Muscle of arm (tissue), 14 donors: ENCODE measurements at places on chromosomes 13 and 19.

DNA sequence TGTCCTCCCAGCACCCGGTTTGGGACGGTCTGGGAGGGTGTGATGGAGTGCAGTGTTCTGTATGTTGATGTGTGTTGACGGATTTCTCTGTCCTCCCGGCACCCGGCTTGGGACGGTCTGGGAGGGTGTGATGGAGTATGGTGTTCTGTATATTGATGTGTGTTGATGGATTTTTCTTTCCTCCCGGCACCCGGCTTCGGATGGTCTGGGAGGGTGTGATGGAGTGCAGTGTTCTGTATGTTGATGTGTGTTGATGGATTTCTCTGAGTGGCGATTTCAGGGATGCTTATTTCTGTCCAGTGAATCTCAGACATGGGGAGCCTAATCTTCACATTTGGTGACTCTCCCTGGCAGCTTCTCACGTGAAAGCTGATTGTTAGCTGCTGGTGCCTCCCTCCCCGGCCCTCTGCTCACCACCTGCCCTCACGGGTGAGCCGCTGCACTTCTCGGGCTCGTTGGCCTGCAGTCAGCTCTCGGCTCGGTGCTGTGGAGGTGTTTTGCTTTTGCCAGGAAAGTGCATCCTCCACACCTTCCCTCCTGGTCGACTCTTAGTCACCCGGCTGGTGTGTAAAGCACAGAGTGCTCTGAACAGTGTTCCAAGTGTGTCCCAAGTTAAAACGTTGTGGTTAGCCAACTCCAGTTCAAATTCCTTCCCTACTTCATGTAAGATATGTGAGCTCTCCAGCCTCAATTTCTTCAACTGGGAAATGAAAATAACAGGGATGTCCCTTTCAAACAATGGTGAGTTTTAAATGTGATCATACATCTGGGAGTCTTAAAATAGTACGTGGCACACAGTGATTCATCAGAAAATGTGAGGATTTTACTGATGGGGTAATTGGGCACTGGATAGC lies 54.6 kb downstream of the ATP11A start:
- no peak for DNase-seq

DNA sequence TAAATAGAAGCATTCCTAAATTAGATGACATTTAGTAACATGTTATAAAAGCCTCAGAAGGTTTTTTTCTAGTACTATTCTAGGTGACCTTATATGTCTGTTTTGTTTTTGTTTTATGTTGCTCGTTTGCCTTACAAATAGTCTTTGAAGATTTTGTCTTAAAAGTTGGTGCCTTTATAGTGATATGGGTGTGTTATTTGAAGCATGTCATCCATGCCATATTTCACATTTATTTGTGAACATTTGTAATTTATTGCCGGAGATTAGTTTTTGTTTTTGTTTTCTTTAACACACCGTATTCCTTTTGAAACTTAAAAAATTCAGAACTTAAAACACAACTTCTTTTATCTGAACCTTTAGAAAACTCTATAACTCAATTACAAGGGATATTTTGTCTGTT lies 422.8 kb upstream of the PCDH9 start:
- no peak for DNase-seq

DNA sequence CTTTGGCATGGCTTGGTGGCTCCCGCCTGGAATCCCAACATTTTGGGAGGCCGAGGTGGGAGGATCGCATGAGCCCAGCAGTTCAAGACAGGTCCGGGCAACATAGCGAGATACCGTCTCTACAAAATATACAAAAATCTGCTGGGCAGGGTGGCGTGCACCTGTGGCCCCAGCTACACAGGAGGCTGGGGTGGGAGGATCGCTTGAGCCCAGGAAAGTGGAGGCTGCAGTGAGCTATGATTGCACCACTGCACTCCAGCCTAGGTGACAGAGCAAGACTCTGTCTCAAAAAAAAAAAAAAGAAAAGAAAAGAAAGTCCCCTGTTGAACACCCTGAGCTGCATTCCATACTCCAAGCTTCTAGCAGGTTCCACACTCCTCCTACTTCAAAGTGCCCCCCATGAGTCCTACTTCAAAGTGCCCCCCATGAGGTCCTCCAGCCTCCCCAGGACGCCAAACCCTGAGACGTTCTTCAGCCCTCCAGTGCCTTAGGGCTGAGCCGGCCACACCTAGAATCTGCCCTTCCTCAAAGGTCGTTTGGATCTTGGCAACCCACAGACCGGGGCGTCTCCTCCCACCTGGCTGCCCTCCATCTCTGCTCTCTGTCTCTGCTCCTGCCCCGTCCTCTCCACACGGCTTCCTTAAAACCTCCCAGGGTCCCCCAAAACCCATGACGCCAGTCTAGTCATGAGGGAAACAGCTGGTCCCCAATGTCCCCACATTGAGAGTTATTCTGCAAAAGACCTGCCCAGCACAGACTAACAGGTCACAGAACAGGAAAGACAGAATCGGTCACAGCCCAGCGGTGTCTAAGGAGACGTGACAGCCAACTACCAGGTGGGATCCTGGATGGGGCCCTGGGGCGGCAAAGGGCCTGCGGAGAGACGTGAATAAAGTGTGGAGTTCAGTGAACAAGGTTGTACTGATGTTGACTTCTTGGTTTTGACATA lies 4.8 kb downstream of the TJP3 start:
- DNase-seq, result no peak

- no peak for DNase-seq
These were observed 13.2 kb upstream of the UQCR11 start for GRCh38 chr19:1618157-1619093.

GRCh38 chr19:57812226-57812625 lies 2.5 kb downstream of the ZNF552 start:
- no peak for DNase-seq

GRCh38 chr19:42450314-42450934 lies 7.7 kb upstream of the CXCL17 start:
- peak; percentile 72 for DNase-seq

- DNase-seq, result no peak
These were observed 24.1 kb upstream of the CEACAM1 start for GRCh38 chr19:42552086-42553065.

DNA sequence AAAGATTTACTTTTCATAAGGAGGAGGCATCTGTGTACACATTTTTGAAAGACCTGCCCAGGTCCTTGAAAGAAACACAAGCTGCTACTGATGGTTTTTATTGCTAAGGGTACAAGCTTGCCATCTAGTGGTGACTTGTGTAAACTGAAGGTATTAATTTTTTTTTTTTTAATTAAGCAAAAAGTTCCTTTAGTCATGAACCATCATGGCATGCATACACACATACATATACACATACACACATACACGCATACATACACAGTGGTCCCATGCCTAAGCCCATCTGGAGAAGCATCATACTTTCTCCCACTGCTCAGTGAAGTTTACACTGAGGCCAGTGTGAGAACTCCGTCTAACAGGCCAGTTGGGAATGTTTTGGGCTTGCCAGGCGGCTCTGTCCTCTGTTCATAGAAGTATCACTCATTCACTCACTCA lies 312.5 kb downstream of the DCLK1 start:
- DNase-seq, result peak; percentile 47

GRCh38 chr13:99033814-99034213 lies 56.0 kb upstream of the DOCK9 start:
- DNase-seq, result peak; percentile 35

- DNase-seq, result no peak
These were observed 198.4 kb upstream of the SLITRK6 start for GRCh38 chr13:85997587-85997986.

- DNase-seq, result peak; percentile 38
These were observed 75.2 kb downstream of the WDFY2 start for GRCh38 chr13:51659276-51660127.

DNA sequence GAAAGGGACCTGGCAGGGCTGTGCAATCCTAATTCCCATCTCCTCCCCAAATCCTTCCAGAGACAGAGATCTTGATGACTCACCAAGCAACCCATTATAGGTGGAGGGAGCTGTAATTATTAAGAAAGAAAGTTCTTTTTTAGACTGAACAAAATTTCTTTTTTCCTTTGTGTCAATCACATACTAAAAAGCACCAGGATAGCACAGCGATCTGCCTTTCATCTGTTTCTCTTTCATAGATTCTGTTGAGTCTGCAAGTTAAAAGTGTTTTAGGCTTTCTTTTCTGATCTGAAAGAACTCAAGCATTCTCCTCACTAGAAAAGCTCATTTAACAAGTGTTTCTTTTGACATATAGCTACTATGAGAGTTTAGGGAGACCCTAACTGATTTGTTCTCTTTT lies 222.8 kb downstream of the DCT start:
- DNase-seq, result no peak

GRCh38 chr13:78299832-78300623 lies 303.3 kb downstream of the POU4F1 start:
- DNase-seq, result no peak

GRCh38 chr13:21594715-21595545 lies 9.0 kb downstream of the MICU2 start:
- no peak for DNase-seq

GRCh38 chr13:39586151-39586550 lies 16.8 kb downstream of the LHFPL6 start:
- no peak for DNase-seq

GRCh38 chr19:41930926-41931592 lies 2.8 kb upstream of the ERFL start:
- DNase-seq, result no peak

GRCh38 chr19:40159744-40160143 lies 31.5 kb upstream of the MAP3K10 start:
- no peak for DNase-seq

GRCh38 chr19:39446365-39447084 lies 1.1 kb downstream of the SUPT5H start:
- no peak for DNase-seq

GRCh38 chr19:18834644-18834984 lies 2.9 kb downstream of the UPF1 start:
- no peak for DNase-seq

GRCh38 chr19:2549701-2550191 lies 73.8 kb downstream of the GADD45B start:
- DNase-seq, result peak; percentile 80

DNA sequence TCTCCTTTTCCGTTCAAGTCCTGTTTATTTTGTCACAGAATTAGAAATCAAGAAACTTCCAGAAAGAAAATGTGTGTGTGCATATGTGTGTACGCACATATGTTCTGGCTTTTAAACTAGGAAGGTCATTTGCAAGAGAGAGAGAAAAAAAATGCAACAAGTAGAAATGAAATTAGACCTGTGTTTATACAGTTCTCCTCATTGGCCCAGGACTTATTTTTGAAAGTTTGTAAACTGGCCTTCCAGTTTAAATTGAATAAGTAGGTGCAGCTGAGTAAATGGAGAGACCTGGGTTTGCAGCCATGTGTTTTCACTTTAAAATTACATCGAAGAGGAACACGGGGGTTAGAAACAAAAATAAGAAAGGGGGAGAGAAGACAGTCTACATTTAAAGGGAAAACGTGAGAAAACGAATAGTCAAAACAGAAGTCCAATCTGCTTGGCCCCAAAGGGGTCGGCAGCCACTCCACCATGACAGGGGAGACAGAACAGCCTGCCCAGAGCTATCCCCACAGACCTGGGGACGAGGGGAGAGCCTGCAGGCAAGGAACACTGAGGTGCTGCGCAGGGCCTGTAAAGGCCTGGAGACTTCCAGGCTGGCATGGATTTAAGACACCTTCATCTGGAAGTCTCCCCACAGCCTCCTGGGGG lies 216.8 kb upstream of the MAB21L1 start:
- DNase-seq, result peak; percentile 41

DNA sequence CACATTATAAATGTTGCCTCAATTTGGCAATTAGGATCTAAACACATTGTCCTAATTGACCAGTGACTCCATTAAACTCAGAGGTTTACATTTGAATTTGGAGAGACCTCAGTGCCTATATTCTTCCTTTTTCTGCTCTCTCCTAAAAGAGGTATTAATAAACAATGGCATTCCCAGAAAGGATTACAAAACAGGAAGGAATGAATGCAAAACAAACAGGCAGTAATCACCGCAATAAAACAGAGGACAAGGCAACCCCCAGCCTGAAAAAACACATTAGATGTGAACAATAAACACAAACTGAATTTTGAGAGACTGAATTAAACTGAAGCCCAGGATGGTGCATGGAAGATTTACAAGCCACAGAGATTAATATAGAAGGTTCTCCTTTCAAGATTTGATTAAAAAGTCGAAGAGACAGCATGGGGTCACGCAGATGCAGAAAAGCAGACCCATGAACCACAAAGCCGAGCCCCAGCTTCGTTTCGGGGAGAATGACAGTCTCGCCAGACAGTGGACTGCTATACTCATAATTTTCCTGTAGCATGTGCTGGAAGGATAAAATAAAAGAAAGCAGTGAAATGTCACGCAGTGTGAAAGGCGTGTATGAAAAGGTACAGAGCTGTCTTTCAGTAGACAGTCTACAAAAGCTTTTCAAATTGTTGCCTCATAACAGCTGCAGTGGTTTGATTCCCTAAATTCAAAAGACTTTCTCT lies 503.0 kb downstream of the LIG4 start:
- DNase-seq, result no peak

DNA sequence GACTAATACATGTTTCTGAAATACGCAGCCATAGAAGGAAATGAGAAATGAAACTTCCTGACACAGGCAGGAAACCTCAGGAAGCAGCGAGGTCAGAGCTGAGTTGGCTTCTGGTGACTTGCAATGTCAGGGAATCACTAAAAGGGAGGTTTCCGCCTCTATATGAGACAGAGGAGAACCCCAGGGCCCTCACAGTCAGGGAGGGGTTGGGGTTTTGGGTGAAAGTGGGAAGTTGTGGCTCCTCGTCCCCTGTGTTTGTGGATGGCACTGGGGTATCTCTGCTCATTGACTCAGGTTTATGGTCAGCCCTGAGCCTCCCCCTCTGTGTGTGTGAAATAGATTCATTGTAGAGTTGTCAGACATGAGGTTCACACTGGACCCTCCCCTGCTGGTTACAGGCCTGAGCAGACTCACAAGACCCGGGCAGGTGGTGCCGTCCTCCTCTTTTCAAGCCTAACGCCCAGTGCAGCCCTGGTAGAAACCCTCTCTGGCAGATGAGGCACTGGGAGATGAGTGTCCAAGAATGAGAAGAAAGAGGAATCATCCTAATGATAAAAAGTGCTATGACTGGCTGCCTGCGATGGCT lies 5.5 kb upstream of the LILRA6 start:
- DNase-seq, result peak; percentile 31

DNA sequence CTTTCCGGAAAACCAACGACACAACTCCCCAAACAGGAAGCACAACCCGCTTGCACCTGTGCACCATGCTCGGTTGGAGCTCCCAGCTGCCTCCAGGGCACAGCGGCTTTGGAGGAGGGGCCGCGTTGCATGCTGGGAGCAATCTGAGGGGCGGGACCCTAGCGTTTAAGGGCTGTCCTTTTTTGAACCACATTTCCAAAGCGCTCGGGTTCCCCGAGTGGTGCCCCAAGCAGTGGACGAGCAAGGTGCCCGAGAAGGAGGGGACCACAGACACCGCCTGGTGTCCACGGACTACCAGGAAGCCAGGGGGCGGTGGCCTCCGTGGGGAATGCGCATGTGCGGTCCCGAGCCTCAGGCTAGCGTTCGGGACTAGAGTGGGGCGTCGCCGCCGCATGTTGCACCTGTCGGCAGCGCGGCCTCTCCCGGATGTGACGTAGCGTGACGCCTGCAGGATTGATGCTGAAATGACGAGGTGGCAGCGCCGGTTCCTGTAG lies 11.9 kb upstream of the ZNF57 start:
- no peak for DNase-seq

GRCh38 chr19:35337984-35338296 lies 9.0 kb downstream of the CD22 start:
- DNase-seq, result no peak
